ENCODE measurements at places on chromosomes 4 and X.

GRCh38 chr4:183658362-183659028 lies 490 bp downstream of the RWDD4 start:
- DNase-seq = no peak

- peak; percentile 64 for DNase-seq
Measured at GRCh38 chr4:57163530-57164459, 53.6 kb upstream of the IGFBP7 start.

GRCh38 chr4:40749717-40750460 lies at the start of gene NSUN7:
Gene NSUN7, plus strand, starts transcription at chr4:40749955. Its CDS starts 739 bp downstream, at chr4:40750694.
- DNase-seq = no peak

DNA sequence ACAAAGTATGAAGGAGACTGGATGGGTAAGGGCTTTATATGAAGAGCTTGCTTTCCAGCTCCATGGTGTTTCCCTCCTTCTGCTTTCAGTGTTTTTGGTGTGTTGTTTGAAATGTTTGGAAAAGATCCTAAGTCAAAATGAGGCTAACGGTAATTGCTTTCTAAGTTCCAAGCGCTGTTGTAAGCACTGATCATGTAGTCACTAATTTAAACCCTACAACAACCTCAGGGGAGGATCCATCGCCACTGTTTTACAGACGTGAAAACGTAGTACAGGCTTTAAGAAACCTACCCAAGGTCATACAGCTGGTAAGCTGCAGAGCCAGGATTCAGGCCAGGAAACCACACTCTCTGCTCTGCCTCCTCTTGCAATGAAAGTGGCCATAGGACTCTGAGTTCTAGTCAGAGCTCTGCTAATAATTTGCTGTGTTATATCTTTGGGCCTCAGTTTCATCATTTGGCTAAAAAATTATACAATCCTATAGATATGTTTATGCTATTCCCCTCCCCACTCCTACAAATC lies 102.9 kb upstream of the PGRMC2 start:
- DNase-seq = no peak

- DNase-seq = no peak
Measured at GRCh38 chr4:145884775-145885174, 53.8 kb downstream of the ZNF827 start.

- DNase-seq = no peak
Measured at GRCh38 chr4:93649828-93650227, 178.7 kb upstream of the ATOH1 start.

DNA sequence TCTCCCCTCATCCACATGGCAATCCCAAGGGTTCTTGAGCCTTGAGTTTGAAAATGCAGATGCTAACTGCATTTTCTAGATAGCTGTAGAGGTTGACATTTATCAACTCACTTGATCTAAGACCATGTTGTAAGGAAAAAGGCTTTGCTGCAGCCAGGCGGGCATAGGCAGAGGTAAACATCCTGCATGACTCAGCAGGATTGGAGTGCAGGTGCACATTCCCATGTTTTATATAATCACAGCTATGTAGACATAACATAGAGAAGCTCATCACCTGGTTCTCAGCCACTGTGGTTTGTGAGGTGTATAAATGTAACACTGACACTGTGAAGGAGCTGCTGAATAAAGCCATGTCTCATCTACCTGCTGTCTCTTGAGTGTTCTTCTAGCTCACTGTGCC lies 62.3 kb upstream of the PDE5A start:
- no peak for DNase-seq

Data from NCI-H1694 treated with DMSO at 0.1 percent for 48 hours (cell line).